Fibroblast of skin of left biceps (primary cell): ENCODE measurements at places on chromosomes 12 and 14.

- no peak for DNase-seq
These were observed 81.1 kb upstream of the ESRRB start for GRCh38 chr14:76294876-76295275.

DNA sequence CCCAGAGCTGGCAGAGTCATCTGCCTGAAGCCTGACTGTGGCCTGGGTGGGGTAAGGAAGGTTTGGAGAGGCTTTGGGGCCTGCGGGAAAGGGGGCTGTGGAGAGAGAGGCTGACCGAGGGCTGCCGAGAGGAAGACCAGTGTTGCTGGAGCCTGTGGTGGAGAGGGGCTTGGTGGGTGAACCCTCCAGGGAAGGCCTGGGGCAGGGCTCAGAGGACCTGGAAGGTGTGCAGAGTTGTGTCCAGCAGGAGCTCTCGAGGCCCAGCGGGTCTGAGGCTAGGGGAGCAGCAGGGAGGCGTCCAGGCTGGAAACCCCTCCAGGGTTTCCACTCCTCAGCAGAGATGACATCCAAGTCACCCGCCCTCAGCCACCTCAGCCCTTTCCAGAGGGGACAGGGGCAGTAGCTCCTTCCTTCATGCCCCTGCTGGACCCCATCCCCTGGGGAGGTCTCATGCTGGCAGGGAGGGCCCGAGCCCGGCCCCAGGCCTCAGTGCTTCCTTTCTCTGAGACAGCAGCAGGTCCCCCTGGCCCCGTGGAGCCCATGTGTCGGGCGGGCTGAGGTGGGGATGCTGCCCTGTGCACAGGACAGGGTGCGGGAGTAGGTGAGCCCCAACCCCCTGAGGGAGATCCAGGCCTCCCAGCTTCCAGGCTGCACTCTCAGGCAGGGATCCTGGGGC is 8.4 kb downstream of the CEP170B start:
- no peak for DNase-seq

DNA sequence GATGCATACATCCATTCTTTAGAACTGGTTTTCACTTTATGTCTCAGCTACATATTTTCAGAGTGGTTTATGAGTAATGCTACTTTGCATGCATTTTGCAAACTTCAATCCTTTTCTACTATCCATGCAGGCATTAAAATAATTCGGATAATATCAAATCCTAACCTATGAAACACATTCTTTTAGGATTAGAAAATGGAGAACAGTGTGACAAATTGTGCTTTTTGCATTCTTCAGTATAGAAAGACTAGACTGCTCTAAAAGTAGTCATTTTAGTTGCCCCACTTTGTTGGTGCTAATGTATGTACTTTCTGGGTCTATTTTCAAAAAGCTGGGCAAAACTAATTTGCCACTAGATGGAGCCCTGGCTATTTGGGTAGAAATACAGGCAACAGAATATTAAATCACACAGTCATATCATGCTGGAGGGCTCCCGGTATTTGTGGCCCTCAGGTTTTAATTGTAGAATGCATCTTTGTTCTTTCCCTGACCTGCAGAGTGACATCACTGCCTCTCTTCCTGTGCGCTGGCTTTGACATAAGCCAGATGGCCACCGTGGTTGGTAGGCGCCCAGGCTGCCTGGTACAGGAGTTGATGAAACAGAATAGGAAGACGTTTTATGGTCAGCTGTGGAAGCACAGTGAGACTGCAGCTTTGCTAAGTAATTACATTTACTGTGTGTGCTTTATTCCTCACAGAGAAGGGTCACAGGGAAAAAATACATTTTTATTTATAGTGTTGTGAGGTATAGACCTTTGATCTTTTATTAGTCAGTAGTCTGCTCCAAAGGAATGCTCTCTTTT is 28.1 kb downstream of the MSRB3 start:
- no peak for DNase-seq

GRCh38 chr14:31429791-31430190 is 9.4 kb upstream of the HEATR5A start:
- DNase-seq = no peak

DNA sequence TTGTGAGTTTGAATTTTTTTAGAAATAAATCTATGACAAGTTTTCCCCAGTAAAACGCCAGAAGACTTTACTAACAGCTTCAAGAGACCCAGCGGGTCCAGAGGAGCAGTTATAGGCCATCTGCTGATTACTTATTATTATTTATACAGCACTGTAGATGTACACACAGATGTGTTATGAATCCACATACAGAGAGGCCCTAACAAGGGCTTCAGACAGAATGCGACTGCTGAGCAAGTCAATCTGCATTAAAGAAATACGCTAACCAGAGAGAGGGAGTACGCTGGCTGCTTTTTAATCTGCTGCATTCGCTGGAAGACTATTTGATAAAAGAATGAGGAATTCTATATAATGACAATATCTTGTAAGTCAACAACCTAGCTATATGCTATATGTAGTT is 32.5 kb downstream of the ATF7 start:
- DNase-seq = no peak

GRCh38 chr12:67674417-67674816 is 25.9 kb downstream of the DYRK2 start:
- DNase-seq = no peak

- DNase-seq = no peak
These were observed 76.1 kb downstream of the SLC24A4 start for GRCh38 chr14:92398888-92399636.

GRCh38 chr12:91127751-91128150 is 16.5 kb upstream of the LUM start:
- DNase-seq = peak; percentile 46

DNA sequence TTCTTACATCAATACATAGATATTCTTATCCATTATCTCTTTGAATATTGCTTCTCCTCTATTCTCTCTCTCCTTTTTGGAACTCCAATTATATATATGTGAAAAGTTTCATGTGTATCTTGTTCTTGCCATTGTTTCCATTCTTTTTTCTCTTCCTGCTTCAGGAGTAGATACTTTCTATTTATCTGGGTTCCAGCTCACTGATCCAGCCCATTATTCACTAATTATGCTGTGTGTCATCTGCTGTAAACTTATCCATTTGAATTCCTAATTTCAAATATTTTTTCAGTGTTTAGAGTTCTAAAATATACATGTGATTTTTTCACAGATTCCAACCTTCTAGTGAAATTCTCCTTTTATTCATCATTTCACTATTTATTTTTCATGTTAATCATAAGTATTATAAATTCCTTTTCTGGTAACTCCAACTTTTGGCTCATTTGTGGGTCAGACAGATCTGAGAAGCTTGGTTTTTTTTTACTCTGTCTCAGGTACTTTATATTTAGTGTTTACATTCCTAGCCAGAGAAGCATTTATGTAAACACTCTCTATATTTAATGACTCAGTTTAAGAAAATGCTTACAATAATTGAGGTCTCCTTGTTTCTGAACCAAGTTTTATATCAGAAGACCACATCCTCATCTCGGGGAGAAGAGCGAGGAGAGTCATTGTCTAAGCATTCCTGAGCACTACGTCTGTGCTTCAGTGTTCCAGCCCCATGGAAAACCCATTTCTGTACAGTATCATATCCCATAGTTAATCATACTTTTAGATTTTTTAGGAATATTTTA is 15.9 kb upstream of the AMIGO2 start:
- peak; percentile 71 for DNase-seq

GRCh38 chr12:93130366-93131054 is 201.4 kb upstream of the EEA1 start:
- DNase-seq = no peak

- DNase-seq = no peak
These were observed 215.3 kb downstream of the SSPN start for GRCh38 chr12:26410689-26411088.

DNA sequence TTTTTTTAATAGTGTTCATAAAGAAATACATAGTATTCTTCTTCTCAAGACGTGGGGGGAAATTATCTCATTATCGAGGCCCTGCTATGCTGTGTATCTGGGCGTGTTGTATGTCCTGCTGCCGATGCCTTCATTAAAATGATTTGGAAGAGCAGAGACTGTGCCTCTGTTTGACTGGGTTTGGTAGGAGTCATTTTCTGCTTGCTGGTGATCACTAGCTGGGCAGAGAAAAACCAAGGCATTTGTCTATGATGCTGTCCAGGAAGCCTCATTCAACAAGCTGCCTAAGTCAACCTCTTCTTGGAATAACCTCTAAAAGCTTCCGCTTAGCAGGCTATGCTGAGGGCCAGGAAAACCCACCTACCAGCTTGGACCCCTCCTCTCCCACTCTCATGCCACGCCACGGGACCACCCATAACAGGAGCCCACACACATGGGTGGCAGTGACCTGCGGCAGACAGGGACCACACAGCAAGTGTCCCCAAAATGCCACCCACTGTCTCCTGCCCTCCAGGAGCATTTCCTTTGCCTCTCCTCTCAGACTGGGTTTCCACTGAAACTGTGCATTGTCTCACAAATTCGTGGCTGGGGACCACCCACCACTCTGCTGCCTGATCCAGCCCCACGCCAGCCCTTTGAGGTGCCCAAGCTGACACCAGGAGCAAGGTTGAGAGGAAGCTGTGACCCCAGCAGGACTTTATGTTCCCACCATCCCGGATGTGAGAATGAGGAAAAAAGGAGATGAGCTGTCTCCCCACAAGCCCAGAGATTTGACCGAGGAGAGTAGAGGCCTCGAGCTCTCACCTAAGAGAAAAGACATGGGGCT is 36.8 kb downstream of the DAD1 start:
- no peak for DNase-seq

GRCh38 chr12:9380650-9381049 is 172.5 kb upstream of the PZP start:
- DNase-seq = no peak

DNA sequence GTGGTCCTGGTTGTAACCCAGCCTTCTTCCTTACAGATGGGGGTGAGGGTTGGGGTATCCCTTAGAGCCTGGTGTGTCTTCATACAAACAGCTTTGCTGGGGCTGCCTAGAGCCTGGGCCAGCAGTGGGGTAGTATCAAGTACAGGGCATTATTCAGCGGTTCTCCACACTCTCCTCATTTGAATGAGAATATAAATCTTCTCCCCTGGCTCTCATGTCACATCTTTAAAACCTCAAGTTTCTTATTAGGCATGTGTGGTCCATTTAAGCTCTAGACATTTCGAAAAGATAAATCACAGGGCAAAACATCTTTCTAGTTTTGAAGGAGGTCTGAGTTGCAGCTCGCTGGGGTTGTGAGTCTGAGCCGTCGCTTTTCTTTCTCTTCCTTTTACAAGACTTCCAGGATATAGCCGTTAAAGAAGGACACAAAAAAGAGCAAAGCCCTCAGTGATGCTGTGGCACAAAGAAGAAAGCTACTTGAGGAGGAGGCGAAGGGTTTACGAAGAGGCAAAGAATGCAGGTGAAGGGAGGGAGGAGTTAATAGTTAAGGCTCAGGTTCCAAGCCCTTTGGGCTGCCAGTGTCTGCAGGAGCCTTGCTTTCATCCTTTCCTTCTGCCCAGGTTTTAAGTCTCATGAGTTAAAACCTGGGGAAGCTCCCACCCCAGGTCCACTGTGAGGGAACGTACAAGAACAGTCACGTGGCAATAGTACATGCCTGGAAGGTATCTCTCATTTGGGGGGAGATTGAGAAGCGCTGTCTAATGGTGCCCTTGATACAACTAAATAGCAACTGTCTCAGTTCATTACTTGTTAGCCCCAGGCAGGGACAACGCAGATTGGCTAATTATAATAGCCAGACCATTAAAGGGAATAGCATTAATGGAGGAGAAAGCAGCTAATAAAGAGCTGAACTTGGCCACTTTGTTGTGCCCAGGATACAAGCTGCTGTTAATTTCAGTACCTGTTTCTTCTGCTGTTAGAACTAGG is 94.2 kb downstream of the ETV6 start:
- DNase-seq = no peak

DNA sequence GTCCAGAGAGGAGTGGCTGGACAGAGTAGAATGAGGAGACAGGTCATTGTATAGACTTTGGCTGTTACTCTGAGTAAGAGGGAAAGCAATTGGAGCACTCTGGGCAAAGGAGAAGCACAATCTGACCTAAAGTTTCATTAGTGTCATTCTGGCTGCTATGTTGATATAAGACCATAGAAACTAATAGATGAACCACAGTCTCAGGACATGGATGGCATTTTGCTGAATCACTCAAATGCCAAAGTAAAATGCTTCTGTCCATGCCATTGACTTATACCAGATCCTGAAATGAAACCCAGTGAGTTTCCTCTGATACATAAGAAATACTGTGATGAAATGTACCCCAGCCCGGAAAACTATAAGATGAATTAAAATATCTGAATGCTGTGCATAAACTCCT is 65.8 kb upstream of the COCH start:
- DNase-seq = no peak

DNA sequence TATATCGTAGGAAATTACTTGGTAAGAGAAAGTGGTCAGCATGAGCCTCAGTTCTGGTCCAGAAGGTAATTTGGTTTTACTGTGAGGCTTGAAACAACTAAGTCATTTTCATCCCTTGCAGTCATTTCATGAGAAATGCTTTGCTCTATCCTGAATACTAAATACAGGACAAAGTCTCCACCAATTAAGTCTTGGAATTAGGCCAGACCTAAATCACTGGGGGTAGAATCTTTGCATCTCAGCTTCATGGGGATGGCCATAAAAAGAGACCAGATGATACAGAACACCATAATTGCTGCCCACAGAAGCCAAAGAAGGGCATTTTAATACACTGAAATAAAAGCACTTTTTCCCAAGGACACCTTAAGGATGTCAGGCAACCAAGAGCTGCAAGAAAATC is 277.9 kb upstream of the DCN start:
- no peak for DNase-seq

DNA sequence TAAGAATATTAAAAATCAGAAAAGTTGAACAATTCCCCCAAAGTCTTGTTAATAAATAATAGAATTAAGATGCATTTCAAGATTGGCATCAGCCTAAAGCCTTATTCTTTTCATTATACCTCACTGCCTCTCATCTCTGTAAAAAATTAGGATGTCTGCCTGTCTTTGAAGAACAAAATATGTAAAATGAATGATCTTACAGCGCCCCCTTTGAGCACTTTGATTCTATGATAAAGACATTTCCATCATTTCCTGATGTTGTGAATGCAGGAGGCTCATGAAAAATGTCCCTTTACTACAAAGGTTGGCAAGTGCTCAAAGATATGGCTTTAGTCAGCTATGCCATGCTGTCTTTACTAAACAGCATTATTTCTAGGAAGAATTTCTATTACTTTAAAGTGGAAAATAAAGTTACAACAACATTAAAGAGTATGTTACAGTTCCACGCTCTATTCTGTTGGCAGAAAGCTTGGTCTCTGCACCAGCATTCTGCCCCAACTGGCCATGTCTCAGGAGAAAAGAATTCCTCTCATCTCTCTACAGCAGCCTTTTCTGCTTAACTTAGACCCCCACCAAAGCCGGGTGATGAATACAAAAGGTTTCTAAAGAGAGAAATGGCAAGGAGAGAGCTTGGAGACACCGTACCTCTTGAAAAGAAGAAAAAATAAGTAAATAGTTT is 95.1 kb downstream of the LLPH start:
- DNase-seq = peak; percentile 44

GRCh38 chr12:75917715-75918114 is 113.9 kb downstream of the PHLDA1 start:
- no peak for DNase-seq

- no peak for DNase-seq
These were observed 8.3 kb upstream of the SPTSSA start for GRCh38 chr14:34470319-34470718.
